GOT3 (cell line): ENCODE measurements at places on chromosomes 12 and 14.
A peak's percentile ranks its signal among the peaks of the same experiment; 100 is the strongest.

DNA sequence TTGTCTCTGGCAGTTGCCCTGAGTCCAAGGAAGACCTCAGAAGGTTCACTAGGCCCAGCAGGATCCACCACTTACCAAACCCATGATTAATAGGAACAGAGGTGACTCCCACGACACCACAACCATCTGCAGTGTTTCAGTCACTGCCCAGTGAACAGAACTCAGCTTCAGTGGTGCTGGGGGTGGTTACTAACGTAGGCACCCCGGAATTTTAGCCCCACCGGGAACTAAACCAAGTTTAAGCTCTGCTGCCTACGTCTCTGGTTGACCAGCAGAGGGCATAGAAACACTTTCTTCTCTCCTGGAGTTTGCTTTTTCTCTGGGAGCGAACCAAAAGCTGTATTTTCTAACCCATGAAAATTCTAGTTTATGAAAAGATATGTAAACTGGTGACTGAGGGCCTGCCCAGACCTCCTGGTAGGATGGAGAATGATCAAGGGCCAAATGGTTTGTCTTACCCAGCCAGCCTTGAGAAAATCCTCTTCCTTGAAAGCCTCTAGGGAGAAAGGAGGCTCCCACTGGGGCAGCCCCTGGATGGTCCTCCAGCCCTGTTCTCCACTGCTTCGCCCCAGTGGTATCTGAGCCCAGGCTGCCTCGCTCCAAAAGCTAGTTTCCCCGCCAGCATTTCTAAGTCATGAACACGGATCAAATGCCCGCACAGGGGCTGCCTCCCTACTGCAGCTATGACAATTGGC is 379.8 kb downstream of the DPF3 start:
- DNase-seq = no peak

DNA sequence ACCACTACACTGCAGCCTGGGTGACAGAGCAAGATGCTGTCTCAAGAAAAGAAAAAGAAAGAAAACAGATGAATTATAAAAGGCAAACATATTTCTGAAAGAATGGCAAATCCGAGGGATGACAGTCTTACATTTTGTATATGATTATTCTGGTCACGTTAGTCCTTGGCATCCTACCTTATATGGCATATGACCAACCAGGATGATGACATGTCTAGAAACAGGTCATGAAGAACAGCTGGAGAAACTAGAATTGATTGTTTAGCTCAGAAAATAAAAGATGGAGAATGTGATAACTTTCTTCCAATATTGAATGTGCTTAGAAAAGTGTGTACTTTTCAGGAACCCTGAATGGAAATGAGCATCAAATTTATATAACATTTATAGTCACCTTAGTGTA is 19.2 kb downstream of the SLC2A14 start:
- DNase-seq = no peak

DNA sequence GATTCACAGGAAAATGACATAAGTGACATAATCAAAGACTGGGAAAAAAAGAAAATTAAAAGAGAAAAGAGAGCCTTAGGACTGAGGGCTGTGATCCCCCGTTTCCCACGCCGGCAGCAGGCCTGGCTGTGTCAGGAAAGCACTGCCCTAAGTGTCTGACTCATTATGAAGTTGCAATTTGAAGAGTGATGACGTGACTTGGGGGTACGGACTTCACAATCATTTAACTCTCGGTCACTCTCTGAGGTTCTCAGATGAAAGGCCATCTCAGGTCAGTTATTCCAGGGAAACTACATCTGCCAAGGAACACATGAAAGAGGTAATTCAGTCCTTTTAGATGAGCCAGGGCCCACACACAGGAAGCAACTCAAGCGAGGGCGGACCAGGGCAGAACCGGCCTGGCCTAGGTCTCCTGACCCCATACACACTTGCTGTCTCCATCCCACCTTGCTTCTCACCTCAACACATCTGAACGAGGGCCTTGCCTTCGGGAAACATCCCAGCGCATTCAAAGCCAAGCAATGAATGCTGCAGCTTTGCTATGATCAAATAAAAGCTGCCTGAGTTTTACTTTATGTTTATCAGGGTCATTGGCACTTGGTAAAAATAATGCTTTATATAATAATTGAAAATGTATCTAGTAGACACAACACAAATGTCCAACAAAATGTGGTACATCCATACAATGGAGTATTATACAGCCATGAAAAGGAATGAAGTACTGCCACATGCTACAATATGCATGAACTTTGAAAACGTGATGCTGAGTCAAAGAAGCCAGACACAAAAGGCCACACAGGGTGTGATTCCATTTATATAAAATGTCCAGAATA is 2.7 kb downstream of the SSH1 start:
- peak; percentile 26 for DNase-seq

GRCh38 chr12:207804-208203 is 6.2 kb downstream of the SLC6A12 start:
- DNase-seq = no peak

GRCh38 chr12:16449459-16449858 is 102.0 kb downstream of the MGST1 start:
- no peak for DNase-seq

GRCh38 chr12:6326316-6327228 is 15.3 kb downstream of the TNFRSF1A start:
- DNase-seq = no peak

DNA sequence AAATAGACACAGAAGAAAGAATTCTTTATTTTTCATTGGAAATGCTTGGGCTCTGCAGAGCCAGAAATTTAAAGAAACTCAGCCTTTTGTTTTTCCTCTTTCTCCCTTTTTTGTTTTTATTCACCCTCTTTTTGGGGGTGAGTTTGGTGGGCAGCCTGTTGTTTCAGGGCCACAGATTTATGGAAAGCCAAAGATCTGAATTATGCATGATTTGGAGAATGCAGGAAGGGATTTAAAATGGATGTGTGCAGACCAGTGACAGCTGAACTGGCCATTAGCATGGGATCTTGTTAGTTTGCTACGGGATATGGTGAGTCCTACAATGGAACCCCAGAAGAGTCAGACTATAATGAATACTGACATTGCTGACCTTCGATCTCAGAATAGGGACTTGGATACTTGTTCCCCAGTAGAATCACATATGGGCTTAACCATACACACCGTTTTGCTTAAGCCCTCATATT is 7.7 kb upstream of the ATXN2 start:
- no peak for DNase-seq

GRCh38 chr14:96189281-96189711 is 15.3 kb upstream of the BDKRB2 start:
- no peak for DNase-seq

DNA sequence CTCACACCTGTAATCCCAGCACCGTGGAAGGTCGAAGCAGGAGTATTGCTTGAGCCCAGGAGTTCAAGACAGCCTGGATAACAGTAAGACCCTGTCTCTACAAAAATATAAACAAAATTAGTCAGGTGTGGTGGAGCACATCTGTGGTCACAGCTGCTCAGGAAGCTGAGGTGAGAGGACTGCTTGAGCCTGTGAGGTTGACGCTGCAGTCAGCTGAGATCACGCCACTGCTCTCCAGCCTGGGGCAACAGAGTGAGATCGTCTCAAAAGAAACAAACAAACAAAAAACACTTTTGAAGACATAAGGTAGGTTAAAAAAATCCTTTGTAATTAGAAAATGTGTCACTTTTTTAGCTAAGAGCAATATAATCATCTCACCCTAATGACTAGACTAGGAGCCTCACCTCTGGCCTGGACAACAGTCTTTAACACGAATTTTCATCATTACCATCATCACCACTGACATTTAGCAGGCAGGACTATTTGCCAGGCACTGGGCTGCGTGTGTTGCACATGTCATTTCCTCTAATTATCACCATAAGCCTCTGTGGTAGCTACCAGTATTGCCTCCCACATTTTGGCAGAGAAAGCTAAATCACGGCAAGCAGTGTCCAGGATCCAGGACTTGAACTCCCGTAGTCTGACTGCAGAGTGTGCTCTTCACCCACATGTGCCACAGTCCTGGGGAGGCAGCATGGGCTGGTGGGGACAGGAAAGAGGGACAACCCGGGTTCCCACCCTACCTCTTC is 4.6 kb upstream of the SYCP3 start:
- no peak for DNase-seq

- DNase-seq = no peak
Measured at GRCh38 chr12:115583591-115583990, 693.9 kb downstream of the MED13L start.

GRCh38 chr12:81296556-81297305 is 218.9 kb downstream of the ACSS3 start:
- DNase-seq = no peak

DNA sequence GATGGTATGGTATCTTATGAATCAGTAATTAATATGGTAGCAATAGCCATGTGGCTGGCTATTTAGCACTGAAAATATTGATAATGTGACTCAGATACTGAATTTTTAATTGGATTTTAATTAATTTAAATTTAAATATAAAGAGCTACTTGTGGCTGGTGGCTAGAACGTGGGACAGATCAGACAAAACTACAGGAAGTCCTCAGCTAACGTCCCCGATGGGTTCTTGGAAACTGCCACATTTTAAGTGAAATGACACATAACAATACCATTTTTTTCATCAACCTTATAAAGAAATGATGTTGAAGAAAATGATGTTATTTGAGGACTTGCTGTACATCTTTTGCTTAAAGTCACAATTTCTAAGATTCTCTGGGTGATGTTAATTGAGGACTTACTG is 138.1 kb upstream of the FLRT2 start:
- no peak for DNase-seq

- DNase-seq = no peak
Measured at GRCh38 chr12:113794774-113795173, 171.4 kb downstream of the RBM19 start.

DNA sequence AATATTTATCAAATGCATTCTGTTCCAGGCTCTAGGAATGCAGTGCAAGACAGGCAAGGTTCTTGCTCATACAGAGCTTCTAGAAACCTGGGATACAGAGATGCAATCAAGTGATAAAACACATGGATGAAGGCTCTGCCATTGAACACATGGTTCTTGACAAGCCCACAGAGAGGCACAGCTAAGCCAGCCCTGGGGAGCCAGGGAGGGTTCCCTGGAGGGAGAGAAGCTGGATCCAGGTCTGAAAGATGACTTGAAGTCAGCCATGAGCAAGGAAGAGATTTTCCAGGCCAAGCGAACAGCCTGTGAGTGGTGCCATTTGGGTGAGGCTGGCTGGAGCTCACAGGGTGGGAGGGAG is 66.2 kb downstream of the IRF2BPL start:
- no peak for DNase-seq

GRCh38 chr12:69833696-69834095 is 8.7 kb downstream of the MYRFL start:
- no peak for DNase-seq

DNA sequence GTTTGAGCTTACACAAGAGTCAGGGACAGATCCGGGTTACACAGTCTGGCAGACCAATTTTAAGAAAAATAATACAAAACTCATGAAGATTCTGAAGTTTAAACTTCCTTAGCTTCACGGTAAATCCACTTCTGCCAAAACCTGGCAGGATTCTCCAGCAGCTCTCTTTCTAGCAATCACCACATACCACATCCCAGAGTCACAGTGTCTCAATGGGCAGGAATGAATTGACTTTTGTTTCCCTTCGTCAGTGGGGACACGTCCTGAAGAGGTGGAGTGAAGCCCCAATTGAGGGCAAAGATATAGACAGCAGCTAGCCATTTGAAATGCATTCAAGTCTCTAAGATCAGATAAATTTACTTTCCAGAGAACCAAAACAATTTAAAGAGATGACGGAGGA is 117.1 kb upstream of the ARHGAP5 start:
- DNase-seq = no peak

DNA sequence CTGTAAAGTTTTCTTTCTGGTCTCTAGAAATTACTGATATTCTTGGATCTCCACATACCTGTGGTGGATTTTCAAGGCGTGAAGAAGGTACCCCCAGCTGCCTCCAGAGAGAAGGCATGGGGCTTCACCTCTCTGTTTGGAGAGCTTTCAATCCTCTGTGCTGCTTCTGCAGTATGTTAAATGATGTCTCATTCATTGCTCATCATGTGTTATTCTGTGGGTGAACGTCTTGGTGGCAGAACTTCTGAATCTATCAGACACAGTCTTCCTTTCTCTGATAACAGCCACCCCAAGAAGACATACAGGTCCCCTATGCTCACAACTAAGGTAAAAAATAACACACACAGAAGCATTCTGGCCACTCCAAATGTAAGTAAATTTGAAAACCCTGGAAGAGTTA is 221.3 kb upstream of the TMEM260 start:
- no peak for DNase-seq

- DNase-seq = no peak
Measured at GRCh38 chr12:100295764-100296555, 29.0 kb downstream of the SCYL2 start.

GRCh38 chr12:11869406-11869805 is 201.3 kb upstream of the BCL2L14 start:
- DNase-seq = no peak

GRCh38 chr14:29648045-29648444 is 279.6 kb downstream of the PRKD1 start:
- DNase-seq = no peak

- no peak for DNase-seq
Measured at GRCh38 chr12:66776974-66777373, 98.1 kb upstream of the GRIP1 start.

DNA sequence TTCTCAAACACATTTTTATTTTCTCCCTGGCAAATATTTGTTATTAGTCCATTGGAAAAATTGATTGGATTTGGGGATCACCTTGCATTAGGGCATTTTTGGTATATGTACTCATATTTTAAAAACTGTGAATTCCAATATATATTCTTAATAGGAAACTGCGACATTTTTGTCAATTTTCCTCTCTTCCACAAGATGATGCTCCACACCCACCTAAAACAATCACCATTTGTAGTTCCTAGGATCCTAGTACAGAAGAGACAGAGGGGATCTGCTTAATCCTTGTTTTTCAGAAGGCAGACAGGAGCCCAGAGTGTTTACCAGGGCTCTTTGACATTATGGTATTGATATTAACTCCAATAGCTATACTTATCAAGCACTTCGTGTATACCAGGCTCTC is 22.8 kb upstream of the OASL start:
- no peak for DNase-seq

GRCh38 chr12:122206976-122207375 is 3.5 kb downstream of the B3GNT4 start:
- no peak for DNase-seq

- no peak for DNase-seq
Measured at GRCh38 chr12:70485704-70486103, 119.6 kb downstream of the KCNMB4 start.

GRCh38 chr12:78149459-78149858 is 318.8 kb downstream of the NAV3 start:
- no peak for DNase-seq

- no peak for DNase-seq
Measured at GRCh38 chr14:59254146-59254910, 65.9 kb downstream of the DAAM1 start.

DNA sequence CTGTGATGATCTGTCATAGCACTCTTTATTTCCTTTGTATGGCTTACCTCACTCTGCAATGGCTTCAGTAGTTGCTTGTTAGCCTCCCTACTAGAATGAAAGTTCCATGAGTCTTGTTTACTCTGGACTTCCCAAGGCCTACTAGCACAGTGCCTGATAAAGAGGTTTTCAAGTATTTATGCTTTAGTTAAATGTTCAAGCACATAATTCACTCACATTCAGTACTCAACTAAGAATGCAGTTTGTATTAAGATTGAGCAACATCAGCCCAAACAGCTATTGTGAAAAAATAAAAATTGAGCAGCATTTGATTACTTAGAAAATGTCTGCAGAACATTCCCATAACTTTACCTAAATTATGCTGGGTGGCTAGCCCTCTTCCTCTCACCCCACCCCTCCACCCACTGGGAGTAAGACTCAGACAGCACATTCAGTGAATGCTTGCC is 158.9 kb upstream of the AMIGO2 start:
- no peak for DNase-seq

- no peak for DNase-seq
Measured at GRCh38 chr14:66403183-66403582, 83.0 kb upstream of the CCDC196 start.
